ENCODE measurements at places on chromosomes 3 and 15.

GRCh38 chr3:162743091-162743490, 1246.5 kb downstream of the OTOL1 start:
- no peak for DNase-seq

DNA sequence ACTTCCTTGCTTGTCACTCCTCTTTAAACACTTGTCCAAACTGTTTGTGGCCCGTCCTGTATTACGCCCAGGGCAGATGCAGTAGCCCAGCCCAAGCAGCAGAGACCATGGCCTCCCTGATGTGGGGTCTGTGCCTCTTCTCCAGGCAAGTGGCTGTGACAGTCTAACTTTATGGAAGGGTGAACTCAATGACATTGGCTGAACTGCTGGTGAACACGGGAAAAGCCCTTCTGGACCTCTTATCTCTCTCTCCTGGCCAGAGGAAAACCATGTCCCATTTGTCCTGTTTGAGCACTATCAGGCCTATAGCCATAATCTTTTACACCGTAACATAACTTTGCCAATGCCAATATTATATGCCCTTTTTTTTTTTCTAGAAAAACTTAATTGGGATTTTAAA, 67.6 kb downstream of the SMAD3 start:
- DNase-seq = no peak

- DNase-seq = no peak
These were observed 74.6 kb upstream of the BNC1 start for GRCh38 chr15:83358972-83359564.

- no peak for DNase-seq
These were observed 10.9 kb downstream of the DISP2 start for GRCh38 chr15:40368719-40369473.

DNA sequence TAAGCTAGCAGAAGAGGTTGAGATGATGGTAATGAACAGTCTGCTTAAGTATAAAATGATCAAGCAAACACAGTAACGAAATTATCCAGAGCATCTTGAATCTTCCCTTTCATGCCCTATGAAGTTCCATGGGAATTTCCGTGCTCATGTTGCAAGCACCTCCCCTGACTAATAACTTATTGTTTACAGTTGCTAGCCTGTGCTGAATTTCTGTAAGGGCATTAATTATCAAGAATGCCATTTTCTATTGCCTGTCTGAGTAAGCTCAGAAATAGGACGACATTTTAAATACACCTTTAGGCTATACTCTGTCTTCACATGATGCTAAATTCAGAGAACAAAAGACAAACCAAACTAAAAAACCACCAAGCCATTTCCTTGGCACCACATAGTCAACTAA, 257.5 kb upstream of the LRTM1 start:
- DNase-seq = no peak

GRCh38 chr3:141764986-141765385, 1.8 kb downstream of the GRK7 start:
- no peak for DNase-seq

GRCh38 chr3:38129058-38129457, 7.9 kb downstream of the ACAA1 start:
- no peak for DNase-seq

DNA sequence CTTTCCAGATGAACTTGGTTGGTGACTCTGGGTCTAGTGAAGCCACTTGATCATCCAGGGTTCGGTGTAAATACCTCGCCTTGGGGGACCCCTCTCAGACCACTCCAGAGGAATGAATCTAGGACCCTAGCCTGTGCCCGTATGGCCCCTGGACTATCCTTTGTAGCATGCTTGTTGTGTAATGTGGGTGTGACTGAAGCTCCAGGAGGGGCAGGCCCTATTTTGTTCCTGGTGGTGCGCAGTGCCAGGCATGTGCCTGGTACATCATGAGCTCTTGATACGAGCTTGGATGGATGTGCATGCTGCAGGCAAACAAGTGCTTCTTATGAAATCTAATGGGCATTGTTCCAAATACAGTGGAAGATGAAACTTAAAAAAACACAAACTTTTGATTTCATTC, 82.8 kb downstream of the EBLN2 start:
- peak; percentile 59 for DNase-seq

DNA sequence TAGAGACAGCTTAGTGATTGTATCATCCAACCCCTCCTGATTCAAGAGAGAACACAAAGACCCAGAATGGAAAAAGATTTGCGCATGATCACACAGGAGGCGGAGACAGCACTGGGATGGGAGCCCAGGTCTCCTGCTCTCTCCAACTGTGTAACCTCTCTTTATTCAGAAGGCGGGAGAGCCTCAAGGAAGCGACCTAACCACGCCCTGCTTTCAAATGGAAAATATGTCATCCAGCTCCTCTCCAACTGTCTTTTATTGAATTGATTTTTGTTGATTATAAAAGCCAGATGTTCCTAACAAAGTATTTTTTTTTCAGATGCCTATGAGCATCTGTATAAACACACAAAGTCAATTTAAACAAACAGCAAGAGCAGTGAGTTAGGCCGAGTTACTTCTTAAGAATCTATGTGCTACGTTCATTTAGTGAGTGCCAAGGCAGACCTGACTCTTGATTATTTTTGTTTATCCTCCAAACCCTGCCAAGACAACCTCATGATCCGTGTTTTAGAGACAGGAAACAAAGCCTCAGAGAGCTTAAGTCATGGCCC, 74.5 kb downstream of the BFSP2 start:
- peak; percentile 73 for DNase-seq

DNA sequence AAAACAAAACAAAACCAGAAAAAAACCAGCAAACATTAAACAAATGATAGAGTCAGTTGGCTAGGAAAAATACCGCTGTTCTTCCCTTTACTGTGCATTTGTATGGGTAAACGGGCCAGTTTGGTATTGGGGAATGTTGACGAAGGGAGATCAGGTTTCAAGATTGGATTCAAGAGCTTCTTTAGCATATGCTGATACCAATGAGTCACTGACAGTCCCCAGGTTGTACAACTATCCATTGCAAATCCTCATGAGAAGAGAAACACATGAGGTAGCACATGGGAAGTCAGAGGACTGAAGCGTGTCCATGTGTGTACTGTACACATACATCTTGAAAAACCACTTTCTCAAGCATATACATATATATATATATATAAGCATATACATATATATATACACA, 25.6 kb downstream of the TIGIT start:
- no peak for DNase-seq

GRCh38 chr3:11305509-11305908, 33.3 kb downstream of the ATG7 start:
- no peak for DNase-seq

DNA sequence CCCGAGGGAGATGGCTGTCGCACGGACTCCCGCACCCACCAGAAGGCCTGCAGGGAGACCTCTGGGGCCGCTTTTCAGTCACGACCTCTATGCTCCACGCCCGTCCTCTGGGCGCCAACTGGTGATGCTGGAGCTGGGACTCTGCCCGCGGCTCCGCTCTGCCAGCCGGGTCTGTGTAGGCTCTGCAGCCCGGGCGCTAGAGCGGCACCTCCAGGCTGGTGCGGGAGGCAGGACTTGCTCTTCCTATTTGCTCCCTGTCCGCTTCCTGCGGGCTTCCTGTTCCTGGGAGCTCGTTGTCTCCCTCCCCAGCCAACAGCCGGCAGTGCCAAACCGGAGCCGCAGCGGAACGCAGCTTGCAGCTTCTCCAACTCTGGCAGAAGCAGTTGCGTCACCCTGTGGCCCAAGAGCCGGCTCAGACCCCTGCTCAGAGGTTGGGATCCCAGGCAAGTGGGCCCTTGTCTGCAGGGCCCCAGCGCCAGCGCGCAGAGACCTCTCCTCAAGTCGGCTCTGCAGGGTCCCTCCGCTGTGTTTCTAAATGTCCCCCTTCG, 285.9 kb downstream of the XXYLT1 start:
- peak; percentile 69 for DNase-seq

DNA sequence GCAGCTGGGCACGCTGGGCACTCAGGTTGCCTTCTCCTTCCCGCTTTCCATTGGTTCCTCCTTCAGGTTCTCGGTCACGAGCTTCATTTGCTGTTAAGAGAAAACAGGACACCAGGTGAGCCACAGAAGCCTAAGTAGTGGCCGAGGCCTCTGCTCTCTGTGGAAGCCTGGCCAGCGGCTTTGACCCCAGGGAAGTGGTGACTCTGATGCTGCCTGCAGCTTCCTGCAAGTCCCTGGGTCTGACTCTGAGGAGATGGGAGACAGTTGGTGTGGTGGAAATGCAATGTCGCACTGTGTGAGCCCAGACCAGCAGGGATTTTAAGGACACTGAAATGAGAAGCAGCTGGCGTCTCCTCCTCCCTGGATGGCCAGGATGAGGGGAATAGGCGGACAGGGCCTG, 80.5 kb downstream of the SNRK start:
- no peak for DNase-seq

- DNase-seq = no peak
These were observed 121.5 kb downstream of the IGF1R start for GRCh38 chr15:98769867-98770266.

GRCh38 chr3:55619046-55619808, 132.1 kb upstream of the WNT5A start:
- no peak for DNase-seq

- DNase-seq = no peak
These were observed 6.6 kb downstream of the FAM98B start for GRCh38 chr15:38460543-38460942.

DNA sequence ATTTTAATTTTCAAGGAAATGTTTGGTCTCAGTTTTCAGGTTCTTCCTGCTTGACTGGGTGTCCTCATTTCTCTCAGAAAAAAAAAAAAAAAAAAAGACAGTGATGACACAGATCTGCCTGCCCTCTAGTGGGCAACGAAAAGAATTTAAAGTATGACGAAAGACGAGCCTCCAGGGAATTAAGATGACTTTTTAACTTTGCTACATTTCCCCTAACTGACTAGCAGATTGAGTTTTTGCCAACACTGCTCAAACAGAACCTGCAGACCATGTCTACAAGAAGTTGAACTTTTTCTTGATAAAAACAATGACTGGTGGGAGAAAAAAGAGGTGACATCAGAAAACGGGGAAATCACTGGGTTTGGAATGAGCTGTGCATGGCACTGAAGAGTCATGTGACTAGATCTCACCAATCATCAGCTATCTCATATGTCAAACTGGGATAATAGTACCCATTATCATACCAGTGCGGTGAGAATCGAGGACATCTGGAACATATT, 40.8 kb downstream of the EOMES start:
- DNase-seq = no peak

DNA sequence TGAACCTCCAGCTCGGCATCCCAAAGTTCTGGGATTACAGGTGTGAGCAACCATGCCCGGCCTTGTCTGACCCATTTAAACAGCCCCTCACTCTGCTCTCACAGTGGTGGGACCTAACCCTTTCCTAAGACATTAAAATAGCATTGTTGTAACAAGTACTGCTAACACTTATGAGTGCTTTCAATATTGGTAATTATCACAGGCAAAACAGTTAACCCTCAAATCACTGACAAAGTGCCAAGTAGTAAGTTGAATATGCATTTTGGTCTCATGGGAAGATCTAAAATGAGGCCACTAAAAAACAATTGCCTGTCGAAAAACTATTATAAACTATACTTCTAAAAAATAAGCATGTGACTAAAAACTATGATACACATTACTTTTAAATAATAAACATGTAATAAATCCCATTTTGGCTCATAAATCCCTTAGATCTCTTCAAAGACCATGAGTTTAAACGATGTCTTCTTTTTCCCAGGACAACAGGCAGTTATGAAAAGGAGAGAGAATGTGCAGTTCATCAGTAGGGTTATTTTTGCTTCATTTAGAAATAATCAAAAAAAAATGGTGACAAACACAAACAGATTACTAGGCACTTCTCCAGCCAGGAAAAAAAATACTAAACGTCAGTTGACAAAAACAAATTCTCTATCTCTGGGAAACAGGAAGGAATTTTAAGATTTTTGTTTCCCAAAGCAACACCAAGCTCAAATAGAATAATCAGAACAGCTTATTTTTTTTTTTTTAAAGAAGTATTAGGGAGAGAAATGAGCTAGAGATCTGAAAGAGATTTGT, 95.4 kb downstream of the RFTN1 start:
- no peak for DNase-seq

GRCh38 chr3:132486099-132486498, 68.8 kb downstream of the DNAJC13 start:
- no peak for DNase-seq

- peak; percentile 60 for DNase-seq
These were observed 61.1 kb downstream of the AAGAB start for GRCh38 chr15:67193223-67193990.
